WTC11 (cell line): ENCODE measurements at places on chromosomes 2 and 18. TPM values are rescaled to one million over a fixed set of nuclear protein-coding genes. Genes with fewer than 3 reads are reported as not detected.

The ALK gene
- total RNA-seq, result 0.09 to 0.11 TPM in 2 of 3 replicates, not detected in the other

DNA sequence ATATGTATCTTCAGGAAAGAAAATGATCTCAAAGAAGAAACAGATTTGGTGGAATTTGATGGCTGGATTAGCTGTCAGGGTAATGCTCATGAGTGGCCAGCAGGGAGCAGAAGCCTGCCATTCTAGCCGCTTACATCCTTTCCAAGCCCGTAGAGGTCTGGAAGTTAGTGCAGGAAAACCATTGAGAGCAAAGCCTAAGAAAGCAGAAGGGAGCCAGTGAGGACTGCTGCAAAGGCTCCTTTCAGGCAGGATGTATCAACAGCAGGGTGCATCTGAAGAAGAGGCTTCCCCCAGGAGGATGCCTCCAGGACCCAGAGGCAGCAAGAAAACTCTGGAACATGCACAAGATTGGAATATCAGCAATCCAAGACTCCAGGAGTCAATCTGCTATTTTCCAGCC is 22.9 kb upstream of the LBH start:
- DNase-seq, result peak; percentile 59
- no peaks in the 10 kb centered on the region for H3K36me3 ChIP-seq
- peaks cover 6% of the 10 kb centered on the region for H3K4me1 ChIP-seq
- no peak overlapping the region for H3K27ac ChIP-seq
- H3K4me3 ChIP-seq, result no peak overlapping the region

The RNF125 gene
- 13.8 to 14.9 TPM (median 14.4 TPM) in 3 replicates for total RNA-seq

DNA sequence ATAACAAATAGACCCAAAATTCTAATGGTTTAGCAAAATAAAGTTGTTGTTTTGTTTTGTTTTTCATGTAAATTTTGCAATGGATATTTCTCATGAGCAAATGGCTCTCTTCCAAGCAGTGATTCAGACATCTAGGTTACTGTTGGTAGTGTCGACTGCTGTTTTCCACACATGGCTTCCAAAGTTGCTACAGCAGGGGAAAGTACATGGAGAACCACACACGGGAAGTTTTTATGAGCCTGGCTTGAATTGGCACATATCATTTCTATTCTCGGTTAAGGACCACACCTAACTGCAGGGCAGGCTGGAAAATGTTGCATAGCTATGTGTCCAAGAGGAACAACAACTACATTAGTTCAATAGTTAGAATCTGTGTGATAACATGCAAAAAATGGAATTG is 262.1 kb downstream of the GALNT13 start:
- H3K27me3 ChIP-seq, result no peaks in the 10 kb centered on the region
- no peaks in the 10 kb centered on the region for H3K4me1 ChIP-seq
- no peak for DNase-seq
- H3K27ac ChIP-seq, result no peak overlapping the region
- no peak overlapping the region for H3K4me3 ChIP-seq
- H3K36me3 ChIP-seq, result no peaks in the 10 kb centered on the region

The TRIB2 gene
- total RNA-seq, result 79.6 to 89.3 TPM (median 83.1 TPM) in 3 replicates

GRCh38 chr18:52749542-52749941 is 409.5 kb downstream of the DCC start:
- no peaks in the 10 kb centered on the region for H3K27me3 ChIP-seq
- H3K4me1 ChIP-seq, result no peaks in the 10 kb centered on the region
- DNase-seq, result no peak
- no peaks in the 10 kb centered on the region for H3K36me3 ChIP-seq
- no peak overlapping the region for H3K27ac ChIP-seq

The SLC30A3 gene
- total RNA-seq, result 8.0 to 8.9 TPM (median 8.1 TPM) in 3 replicates

The MPP4 gene
- not detected in 3 replicates for total RNA-seq

DNA sequence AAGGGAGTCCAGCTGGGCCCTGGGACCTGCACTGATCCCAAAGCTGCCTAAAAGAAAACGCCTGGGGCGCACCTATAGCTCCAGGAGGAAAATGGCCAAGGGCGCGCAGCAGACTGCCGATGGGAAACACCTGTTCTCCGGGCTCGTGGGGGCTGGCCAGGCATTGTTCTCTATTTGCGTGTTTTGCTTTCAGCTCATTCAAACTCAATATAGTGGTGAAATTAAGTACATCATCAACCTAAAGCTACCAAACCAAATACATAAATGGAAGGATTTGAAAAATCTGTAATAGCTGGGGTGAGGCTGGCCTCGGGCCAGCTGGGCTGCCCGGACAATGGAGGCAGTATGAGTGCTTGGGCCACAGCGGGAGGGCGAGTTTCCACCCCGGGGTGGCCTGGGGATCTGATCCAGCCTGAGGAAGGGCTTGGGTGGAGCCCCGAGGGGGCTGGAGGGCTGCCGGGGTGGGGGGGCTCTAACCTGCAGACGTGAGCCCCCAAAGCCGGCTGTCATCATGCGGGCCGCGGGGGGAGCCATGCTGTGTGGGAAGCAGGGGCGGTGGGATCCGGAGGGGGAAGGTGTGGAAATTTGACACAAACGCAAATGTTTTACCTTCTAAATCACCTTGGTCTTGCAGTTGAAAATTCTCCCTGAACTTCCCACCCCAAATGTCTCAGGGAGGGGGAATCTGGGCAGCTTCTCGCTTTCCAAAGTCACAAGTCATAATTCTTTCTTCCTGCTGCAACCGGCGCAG is 77.6 kb downstream of the ASB1 start:
- no peaks in the 10 kb centered on the region for H3K27me3 ChIP-seq
- peaks cover 3% of the 10 kb centered on the region; the same call in 1 of the 2 replicates for H3K36me3 ChIP-seq
- no peak overlapping the region for H3K4me3 ChIP-seq
- DNase-seq, result no peak
- H3K4me1 ChIP-seq, result peaks cover 9% of the 10 kb centered on the region
